Mesenchymal stem cell (in vitro differentiated cells and primary cell): ENCODE measurements at places on chromosomes 12 and 14.
A peak's percentile ranks its signal among the peaks of the same experiment; 100 is the strongest.

- H3K4me3 ChIP-seq: no peak overlapping the region
- peaks cover 13% of the 10 kb centered on the region for H3K4me1 ChIP-seq
- H3K27ac ChIP-seq: peak overlapping the region; percentile 74
- peak; percentile 63 for DNase-seq
Measured at GRCh38 chr12:105705765-105706164, 375.3 kb downstream of the C12orf75 start.

DNA sequence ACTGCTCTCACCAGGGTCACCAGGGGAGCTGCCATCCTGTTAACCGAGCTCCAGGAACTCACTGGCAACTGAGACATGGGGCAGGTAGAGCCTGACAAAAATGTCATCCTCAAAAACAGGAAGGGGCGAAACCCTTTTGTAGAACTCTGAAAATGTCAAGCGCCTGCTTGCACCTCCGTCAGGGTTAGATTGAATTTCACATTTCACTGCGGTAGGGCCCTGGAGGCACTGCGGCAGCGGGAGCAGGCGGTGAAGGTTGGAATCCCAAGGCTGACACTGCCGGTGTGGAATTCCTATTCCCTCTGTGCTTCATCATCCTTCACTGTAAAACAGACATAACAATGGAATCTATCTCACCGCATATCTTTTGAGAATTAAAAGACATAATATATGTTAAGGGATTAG, 142.8 kb upstream of the TMCC3 start:
- DNase-seq: no peak
- H3K4me1 ChIP-seq: peaks cover 12% of the 10 kb centered on the region
- peaks cover 3% of the 10 kb centered on the region for H3K27me3 ChIP-seq
- no peaks in the 10 kb centered on the region for H3K36me3 ChIP-seq
- H3K4me3 ChIP-seq: no peak overlapping the region

DNA sequence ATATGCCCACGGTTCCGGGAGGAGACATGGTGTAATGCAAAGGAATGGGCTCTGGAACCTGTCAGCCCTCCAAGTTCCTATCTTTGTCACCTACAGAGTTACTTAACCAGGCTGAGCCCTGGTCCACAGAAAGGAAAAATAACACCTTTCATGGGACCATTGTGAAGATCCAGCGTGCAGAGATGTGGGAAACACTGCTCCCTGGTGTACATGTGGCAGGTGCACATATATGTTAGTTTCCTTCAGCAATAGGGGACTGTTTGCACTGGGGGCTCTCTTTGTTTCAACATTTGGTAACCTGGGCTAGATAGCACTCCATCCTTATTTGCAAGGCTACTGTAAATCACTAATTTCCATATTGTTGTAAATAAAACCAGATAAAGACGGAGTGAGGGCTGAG, 72.3 kb downstream of the ANO2 start:
- H3K27ac ChIP-seq: no peak overlapping the region
- no peak overlapping the region for H3K4me3 ChIP-seq
- H3K4me1 ChIP-seq: no peaks in the 10 kb centered on the region
- no peaks in the 10 kb centered on the region for H3K36me3 ChIP-seq
- H3K27me3 ChIP-seq: peaks cover 20% of the 10 kb centered on the region

DNA sequence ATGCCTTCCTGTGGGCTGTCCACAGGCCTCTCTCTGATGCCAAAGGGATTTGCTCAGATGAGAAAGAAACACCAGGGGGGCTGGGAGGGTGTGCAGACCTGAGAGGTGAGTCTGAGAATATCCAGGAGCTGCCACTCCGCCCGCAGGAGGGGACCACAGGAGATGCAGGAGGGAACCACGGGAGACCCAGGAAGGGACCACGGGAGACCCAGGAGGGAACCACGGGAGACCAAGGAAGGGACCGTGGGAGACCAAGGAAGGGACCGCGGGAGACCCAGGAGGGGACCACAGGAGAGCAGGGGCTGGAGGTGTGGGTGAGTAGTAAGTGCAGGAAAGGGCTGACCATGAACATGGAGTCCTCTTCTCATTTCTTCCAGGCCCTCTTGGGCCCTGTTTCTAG, 74.6 kb upstream of the SFSWAP start:
- no peak overlapping the region for H3K4me3 ChIP-seq
- DNase-seq: no peak
- no peaks in the 10 kb centered on the region for H3K36me3 ChIP-seq
- no peak overlapping the region for H3K27ac ChIP-seq
- peaks cover 34% of the 10 kb centered on the region for H3K27me3 ChIP-seq

GRCh38 chr14:80213602-80214001, 2.3 kb upstream of the DIO2 start:
- H3K27me3 ChIP-seq: no peaks in the 10 kb centered on the region
- peak; percentile 72 for DNase-seq
- H3K4me1 ChIP-seq: no peaks in the 10 kb centered on the region

DNA sequence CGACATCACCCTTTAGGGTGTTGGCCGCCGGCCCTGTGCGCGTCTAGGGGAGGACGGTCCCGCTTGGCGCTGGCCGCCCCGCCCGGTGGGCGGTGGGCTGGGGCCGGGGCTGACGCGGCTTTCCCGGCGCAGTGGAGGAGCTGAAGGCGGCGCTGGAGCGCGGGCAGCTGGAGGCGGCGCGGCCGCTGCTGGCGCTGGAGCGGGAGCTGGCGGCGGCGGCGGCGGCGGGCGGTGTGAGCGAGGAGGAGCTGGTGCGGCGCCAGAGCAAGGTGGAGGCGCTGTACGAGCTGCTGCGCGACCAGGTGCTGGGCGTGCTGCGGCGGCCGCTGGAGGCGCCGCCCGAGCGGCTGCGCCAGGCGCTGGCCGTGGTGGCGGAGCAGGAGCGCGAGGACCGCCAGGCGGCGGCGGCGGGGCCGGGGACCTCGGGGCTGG, 3.6 kb downstream of the TNFAIP2 start:
- H3K27me3 ChIP-seq: no peaks in the 10 kb centered on the region
- H3K4me1 ChIP-seq: peaks cover 96% of the 10 kb centered on the region
- no peak for DNase-seq
- H3K27ac ChIP-seq: no peak overlapping the region

GRCh38 chr12:96205908-96206307, 11.7 kb downstream of the ELK3 start:
- no peak overlapping the region for H3K4me3 ChIP-seq
- peaks cover 14% of the 10 kb centered on the region for H3K4me1 ChIP-seq
- no peak for DNase-seq
- H3K27me3 ChIP-seq: no peaks in the 10 kb centered on the region
- peaks cover 28% of the 10 kb centered on the region for H3K36me3 ChIP-seq

DNA sequence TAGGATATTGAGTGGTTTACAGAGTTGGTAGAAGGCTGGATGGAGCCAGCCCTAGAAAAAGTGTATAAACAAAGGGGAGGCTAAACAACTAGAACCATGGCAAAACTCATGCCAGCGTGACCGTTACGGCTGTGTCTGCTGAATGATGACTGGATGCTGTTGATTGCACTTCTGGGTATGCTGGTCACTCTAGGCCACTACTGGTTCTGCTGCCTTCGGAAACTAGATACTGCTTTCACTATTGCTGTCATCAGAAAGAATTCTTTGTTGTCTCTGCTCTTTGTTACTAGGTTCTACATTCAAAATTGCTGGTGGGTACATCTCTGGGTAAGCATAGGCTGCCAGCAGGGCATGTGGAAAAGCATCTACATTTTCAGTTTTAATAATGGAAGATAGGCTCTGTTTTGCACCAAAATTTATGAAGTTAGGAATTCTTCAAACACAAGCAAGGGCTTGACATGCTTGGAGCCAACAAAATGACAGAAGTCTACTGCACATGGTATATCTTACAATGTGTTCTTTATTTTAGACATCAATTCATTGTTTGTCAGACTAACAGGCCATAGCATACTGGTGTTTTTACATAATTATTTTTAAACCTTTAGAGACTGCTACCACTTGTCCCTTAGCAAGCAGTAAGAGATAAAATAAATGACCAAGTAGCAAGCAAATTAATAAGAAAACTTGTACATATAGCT, 15.4 kb downstream of the MON2 start:
- no peaks in the 10 kb centered on the region for H3K4me1 ChIP-seq
- H3K36me3 ChIP-seq: peaks cover 36% of the 10 kb centered on the region
- H3K27ac ChIP-seq: no peak overlapping the region
- DNase-seq: no peak
- no peak overlapping the region for H3K4me3 ChIP-seq
- no peaks in the 10 kb centered on the region for H3K27me3 ChIP-seq

DNA sequence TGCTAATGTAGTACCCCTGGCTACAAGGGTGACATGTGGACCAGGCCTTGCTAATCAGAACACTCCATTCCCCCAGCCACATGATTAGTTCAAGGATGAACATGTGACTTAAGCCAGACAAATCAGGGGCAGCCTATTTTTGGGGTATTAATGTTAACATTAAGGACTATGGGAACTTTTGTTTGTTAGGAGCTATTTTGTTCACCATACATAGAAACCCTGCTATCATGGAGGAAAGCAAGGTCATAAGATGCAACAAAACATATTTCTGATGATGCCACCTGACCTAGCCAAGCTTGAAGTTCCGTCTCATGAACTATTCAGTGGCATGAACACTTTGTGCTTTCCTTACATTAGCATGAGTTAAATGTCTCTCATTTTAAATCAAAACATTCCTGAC, 90.8 kb upstream of the PELI2 start:
- H3K4me3 ChIP-seq: no peak overlapping the region
- H3K36me3 ChIP-seq: no peaks in the 10 kb centered on the region
- H3K27ac ChIP-seq: no peak overlapping the region
- DNase-seq: no peak

GRCh38 chr12:124588751-124589267, 21.4 kb upstream of the NCOR2 start:
- H3K36me3 ChIP-seq: no peaks in the 10 kb centered on the region

DNA sequence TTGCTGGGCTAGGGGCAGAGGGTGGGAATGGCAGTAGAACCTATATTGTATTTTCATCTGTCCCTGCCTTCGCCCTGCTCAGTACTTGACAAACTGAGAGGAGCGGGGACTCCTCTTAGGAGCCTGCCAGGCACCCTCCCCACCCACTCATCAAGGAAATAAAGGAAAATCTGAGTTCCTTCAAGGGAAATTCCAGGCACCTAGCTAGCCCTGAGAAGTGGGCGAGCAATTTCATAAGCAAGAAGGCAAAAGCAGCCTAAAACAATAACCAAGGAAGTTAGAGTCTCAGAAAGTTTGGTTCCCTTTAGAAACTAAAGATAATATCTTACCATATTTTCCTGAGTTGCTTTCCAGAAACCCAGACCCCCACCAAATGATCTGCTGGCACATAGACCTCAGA, 10.6 kb upstream of the PLEKHD1 start:
- H3K27me3 ChIP-seq: no peaks in the 10 kb centered on the region
- no peak for DNase-seq
- peaks cover 6% of the 10 kb centered on the region for H3K36me3 ChIP-seq
- peaks cover 3% of the 10 kb centered on the region for H3K4me1 ChIP-seq

- no peaks in the 10 kb centered on the region for H3K36me3 ChIP-seq
- no peaks in the 10 kb centered on the region for H3K4me1 ChIP-seq
- peak; percentile 51 for DNase-seq
- H3K27me3 ChIP-seq: no peaks in the 10 kb centered on the region
- no peak overlapping the region for H3K4me3 ChIP-seq
- H3K27ac ChIP-seq: no peak overlapping the region
Measured at GRCh38 chr14:80269353-80269925, 58.1 kb upstream of the DIO2 start.

- peaks cover 71% of the 10 kb centered on the region for H3K27me3 ChIP-seq
- peaks cover 3% of the 10 kb centered on the region for H3K4me1 ChIP-seq
- H3K4me3 ChIP-seq: no peak overlapping the region
- peak; percentile 39 for DNase-seq
- no peak overlapping the region for H3K27ac ChIP-seq
Measured at GRCh38 chr14:69346710-69347109, 51.4 kb downstream of the ERH start.

GRCh38 chr12:92425165-92425564, 277.6 kb upstream of the PLEKHG7 start:
- H3K36me3 ChIP-seq: no peaks in the 10 kb centered on the region
- H3K27ac ChIP-seq: no peak overlapping the region
- DNase-seq: no peak
- H3K4me1 ChIP-seq: no peaks in the 10 kb centered on the region
- H3K27me3 ChIP-seq: no peaks in the 10 kb centered on the region
- H3K4me3 ChIP-seq: no peak overlapping the region

DNA sequence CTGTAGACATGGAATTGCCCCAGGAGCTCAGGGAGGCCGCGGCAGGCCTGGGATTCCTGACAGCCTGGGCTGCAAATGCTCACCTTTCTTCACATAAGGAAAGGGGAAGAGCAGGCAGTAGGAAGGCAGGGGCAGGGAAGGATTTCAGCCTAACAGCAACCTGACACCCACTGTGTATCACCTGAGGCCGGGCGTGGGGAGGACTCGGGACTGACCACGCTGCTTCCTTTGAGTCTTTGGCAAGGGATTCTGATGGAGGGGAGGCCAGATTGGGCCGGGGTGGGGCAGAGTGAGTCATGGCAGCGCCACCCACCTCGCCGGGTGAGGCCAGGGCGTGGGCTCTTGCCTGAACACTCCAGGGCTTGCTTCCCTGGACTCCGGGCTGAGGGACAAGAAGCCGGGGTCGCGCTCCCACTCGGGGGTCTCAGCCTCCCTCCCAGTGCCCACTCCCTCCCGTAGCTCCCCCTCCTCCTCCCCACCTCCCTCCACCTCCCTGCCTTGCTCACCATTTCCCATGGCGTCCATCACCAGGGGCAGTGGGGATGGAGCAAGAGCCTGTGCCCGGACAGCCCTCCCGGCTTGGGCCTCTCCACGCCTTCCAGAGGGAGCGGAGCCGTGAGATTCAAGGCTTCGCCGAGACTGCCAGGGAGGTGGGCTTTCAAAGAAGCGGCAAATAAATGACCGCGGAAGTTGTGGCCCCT, 247.9 kb upstream of the RTL1 start:
- no peak overlapping the region for H3K4me3 ChIP-seq
- no peak for DNase-seq
- peaks cover 53% of the 10 kb centered on the region for H3K27me3 ChIP-seq
- H3K36me3 ChIP-seq: no peaks in the 10 kb centered on the region
- no peaks in the 10 kb centered on the region for H3K4me1 ChIP-seq

DNA sequence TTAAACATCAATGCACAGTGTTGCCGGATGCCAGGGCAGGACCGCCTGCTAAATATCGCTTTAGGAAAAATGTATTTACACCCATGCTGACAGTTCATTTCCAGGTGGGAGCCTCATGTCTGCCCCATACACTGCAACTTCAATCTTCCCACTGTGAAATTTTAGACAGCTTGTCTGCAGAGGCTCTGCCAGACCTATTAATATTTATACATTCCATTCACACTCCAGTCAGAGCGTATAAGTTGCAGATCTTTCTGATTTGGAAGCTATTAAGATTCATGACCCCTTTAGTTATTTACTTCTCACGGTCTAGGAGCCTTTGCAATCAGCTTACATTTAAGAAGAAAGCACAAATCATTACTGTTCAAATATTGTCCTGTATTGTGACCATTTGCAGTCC, 357.4 kb downstream of the ATP23 start:
- no peaks in the 10 kb centered on the region for H3K36me3 ChIP-seq
- H3K27me3 ChIP-seq: no peaks in the 10 kb centered on the region
- no peak overlapping the region for H3K27ac ChIP-seq

DNA sequence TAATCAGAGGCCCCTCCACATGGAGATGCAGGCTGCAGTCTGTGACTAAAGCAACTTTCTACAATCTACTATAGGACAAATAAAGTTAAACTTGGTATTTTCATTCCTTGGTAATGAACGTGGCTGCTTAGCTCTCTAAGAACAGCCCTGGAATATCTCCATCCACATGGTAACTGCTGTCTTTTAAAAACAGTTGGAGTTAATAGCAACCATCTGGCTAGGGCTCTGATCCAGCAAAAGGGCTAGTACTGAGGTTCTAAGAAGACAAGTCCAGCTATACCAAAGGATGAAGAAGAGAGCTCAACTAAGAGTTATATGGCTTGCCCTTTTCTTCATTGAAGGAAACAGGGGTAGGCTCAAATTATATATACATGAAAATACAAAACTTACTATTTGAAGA, 920.1 kb downstream of the FLRT2 start:
- H3K36me3 ChIP-seq: no peaks in the 10 kb centered on the region
- no peak overlapping the region for H3K27ac ChIP-seq
- H3K27me3 ChIP-seq: no peaks in the 10 kb centered on the region
- no peaks in the 10 kb centered on the region for H3K4me1 ChIP-seq
- no peak overlapping the region for H3K4me3 ChIP-seq
